ENCODE measurements at places on chromosomes 6 and 20.

GRCh38 chr20:1478566-1478965 lies 11.9 kb upstream of the NSFL1C start:
- peak; percentile 72 for DNase-seq

DNA sequence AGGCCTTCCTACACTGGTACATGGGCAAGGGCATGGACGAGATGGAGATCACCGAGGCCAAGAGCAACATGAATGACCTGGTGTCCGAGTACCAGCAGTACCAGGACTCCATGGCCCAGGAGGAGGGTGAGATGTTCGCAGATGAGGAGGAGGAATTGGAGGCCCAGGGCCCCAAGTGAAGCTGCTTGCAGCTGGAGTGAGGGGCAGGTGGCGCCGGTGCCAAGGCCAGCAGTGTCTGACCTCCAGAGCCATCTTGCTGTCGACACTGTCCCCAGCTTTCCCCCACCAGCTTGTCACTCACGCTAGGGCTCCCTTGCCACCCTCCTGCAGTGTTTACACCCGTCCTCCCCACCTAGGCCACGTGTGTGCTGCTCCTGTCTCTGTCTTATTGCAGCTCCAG lies 12.2 kb downstream of the GABRR2 start:
- no peak for DNase-seq

GRCh38 chr6:119129148-119129967 lies 50.9 kb upstream of the FAM184A start:
- DNase-seq: peak; percentile 50

GRCh38 chr6:31686483-31686882 lies 5.6 kb upstream of the LY6G5C start:
- DNase-seq: no peak

- no peak for DNase-seq
Observed at GRCh38 chr6:37804586-37804985, 14.9 kb upstream of the ZFAND3 start.
